ENCODE measurements at places on chromosomes 1 and 21. TPM values are rescaled to one million over a fixed set of nuclear protein-coding genes. Genes with fewer than 3 reads are reported as not detected.

KRTAP19-1 gene
- not detected for polyA plus RNA-seq

RORC gene
- 1.1 TPM for polyA plus RNA-seq

DNA sequence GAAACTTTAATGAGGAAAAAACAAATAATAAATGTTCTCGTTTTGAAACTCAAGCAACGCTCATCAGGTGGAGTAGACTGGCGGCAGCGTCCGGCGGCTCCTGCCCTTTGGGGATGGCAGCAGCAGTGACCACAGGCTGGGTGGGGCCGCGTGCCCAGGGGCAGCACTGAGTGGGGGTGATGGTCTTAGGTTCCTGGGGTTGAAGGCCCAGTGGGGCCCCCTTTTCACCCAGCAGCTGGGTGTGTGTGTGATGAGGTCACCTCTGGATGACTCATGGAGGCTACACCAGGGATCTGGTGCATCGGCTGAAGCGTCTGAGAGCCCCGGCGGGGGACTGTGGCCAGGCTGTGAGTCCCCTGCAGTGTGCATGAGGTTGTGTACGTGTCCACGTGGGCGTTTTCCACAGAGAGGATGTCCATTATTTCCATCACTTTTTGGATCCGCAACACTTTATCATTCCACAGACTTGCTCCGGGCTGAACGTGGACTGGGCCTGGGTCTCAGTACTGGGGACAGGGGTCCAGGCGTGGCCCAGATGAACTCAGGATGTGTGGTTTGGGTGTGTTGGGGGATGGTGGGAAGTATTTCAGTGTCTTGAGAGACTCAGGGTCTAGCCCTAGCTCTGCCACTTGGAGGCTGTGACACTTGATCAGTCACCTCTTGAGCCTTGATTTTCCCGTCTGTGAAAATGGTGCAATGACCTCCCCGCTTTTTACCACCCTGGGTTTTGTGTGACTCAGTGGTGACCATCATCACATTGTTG is 25.6 kb downstream of the LDLRAP1 start:
- no peak for DNase-seq

- DNase-seq: no peak
Measured at GRCh38 chr1:87914396-87914795, 585.7 kb downstream of the LMO4 start.

SPATA45 gene
- polyA plus RNA-seq: 0.53 TPM

DNA sequence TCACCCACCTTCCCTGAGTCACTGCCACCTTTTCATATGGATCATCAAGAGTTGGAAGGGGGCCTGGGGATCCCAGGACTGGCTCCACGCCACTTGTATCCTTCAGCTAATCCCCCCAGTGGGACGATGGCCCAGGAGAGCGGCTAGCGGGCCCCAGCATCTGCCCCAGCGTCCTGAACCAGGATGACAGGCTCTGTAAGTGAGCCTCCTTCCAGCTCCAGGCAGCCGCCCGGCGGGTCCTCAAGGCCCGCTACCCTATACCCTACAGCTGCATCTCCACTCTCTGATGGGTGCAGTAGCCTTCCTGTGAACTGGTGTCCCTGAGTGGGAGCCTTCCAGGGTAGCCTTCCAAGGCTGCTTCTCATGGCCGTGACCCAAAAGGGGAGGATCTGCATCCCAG is 183.1 kb downstream of the ATG4C start:
- no peak for DNase-seq

GRCh38 chr1:205370780-205371179 is 14.1 kb upstream of the KLHDC8A start:
- no peak for DNase-seq

- no peak for DNase-seq
Measured at GRCh38 chr21:44929242-44929798, 8.6 kb upstream of the ITGB2 start.

DNA sequence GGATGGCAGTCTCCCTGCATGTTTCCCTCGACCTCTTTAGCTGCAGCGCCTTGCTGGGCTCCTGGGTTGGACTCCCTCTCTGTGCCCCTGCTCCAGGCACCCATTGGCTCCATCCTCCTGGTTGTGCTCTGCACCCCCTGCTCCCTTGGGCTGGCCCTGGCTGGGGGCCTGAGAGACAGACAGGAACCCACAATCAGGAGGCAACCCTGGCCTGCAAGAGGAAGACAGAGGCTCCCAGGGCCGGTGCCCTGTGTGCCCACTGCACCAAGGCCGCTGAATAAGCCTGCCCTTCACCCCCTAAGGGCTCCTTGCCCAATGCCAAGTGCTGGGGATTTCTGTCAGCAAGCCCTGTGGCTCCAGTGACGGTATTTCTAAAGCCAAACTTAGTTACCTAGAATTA is 31.5 kb upstream of the LHX4 start:
- no peak for DNase-seq

RAVER2 gene
- 28.2 TPM for polyA plus RNA-seq

GRCh38 chr1:209539576-209539975 is 43.9 kb upstream of the CAMK1G start:
- DNase-seq: no peak

- no peak for DNase-seq
Measured at GRCh38 chr1:155279268-155279667, 2.0 kb downstream of the HCN3 start.

INSRR gene
- polyA plus RNA-seq: 1.7 TPM

GRCh38 chr21:33067457-33067856 is 2.5 kb upstream of the OLIG1 start:
- no peak for DNase-seq

CYP4A22 gene
- polyA plus RNA-seq: 5.1 TPM

DNA sequence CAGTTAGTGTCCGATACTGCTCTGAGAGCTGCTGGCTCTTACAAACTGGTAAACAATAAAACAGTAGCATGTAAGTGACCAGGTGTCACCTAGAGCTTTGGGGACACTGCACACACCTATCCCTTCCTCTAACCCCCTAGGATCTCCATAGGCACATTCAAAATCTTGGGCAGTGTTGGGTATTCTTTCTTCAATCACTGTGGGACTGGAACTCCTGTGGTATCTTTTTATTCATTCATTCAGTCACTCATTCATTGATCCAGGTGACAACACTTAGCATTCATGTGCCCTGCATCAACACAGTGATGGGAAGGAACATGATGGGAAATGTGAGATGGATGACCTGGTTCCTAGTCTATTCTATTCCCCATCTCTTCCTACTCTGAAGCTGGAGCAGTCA is 73.9 kb downstream of the HHAT start:
- DNase-seq: no peak

DNA sequence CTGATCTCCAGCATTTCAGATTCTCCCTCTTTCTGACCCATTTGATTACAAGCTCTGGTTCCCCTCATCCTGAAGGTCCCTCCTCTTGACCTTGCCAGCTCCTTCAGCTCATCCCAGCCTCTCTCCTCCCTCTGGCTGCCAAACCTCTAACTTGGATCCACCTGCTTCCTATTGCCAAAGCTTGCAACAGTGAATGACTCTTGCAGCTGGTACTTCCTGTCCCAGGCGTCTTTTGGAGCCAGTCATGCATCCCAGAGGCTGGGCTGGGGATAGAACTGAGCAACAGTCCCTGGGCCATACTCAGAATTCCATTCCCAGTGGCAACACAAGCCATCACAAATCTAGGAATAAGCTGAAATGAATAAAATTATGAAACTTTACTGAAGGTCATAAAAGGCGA is 27.7 kb upstream of the SPOCD1 start:
- no peak for DNase-seq

CREB3L4 gene
- polyA plus RNA-seq: 35.9 TPM

CSMD2 gene
- polyA plus RNA-seq: 1.3 TPM

LINGO4 gene
- polyA plus RNA-seq: not detected

GRCh38 chr1:244246334-244246733 is 195.3 kb downstream of the ZBTB18 start:
- no peak for DNase-seq

RPTN gene
- polyA plus RNA-seq: not detected

BECN2 gene
- polyA plus RNA-seq: not detected

- no peak for DNase-seq
Measured at GRCh38 chr1:2115008-2115641, 64.9 kb downstream of the PRKCZ start.

DNA sequence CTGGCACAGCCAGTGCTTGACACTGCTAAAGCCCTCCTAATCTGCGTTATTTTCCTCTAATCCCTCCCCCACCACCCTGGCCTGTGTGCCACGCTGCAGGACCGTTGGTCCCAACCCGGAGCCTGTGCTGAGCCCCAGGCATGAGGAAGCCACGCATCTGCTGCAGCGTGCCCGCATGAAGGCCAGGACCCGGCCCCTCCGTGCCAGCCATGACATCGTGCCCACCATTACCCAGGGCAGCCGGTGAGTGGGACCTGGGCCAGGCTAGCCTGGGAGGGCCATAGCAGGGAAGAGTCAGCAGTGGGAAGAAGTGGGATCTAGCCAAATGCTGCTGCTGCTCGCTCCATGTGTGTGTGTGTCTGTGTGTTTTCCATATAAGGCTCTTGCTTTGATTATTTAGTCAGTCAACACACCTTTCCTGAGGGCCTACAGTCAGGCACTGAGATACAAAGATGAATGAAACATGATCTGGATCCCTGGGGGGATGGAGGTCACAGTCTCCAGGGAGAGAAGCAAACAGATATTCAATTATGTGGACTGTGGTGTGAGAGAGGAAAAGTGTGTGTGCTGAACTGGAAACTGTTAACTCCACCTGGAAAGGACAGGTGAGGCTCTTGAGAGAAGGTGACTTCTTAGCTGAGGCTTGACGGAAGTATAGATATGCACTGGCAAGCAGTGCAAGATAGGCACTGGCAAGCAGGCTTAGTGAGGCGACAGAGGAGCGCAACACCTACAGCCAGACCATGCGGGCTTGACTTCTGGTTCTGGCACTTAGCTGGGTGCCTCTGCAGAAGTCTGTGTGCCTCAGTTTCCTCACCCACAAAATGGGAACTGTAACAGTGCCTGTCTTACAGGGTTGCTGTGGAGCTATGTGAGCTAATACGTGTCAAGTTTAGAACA is 15.9 kb downstream of the KIAA1614 start:
- no peak for DNase-seq

CDA gene
- polyA plus RNA-seq: 5.4 TPM

SRGAP2B gene
- polyA plus RNA-seq: 34.3 TPM

LRRC38 gene
- 0.25 TPM for polyA plus RNA-seq

GRCh38 chr1:207748737-207749528 is 2.9 kb upstream of the CD46 start:
- DNase-seq: no peak

DNA sequence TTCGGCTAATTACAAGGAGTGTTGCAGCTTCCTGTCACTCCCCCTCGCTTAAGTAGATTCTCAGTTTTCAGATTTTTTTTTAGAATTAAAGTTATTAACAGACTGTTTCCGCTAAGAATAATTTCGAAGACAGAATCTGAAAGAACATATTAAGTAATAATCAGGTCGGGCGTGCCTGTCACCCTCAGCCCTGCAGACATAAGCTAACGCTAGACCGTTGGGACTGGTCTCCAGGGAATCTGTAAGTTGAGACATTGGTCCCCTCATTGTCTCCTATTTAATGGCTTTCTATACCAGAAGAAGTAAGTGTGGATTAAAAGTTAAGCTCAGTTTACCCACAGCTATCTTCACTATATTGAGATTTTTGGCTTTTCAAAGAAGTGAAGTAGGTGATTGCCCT is 14.5 kb downstream of the NMNAT1 start:
- no peak for DNase-seq

DNA sequence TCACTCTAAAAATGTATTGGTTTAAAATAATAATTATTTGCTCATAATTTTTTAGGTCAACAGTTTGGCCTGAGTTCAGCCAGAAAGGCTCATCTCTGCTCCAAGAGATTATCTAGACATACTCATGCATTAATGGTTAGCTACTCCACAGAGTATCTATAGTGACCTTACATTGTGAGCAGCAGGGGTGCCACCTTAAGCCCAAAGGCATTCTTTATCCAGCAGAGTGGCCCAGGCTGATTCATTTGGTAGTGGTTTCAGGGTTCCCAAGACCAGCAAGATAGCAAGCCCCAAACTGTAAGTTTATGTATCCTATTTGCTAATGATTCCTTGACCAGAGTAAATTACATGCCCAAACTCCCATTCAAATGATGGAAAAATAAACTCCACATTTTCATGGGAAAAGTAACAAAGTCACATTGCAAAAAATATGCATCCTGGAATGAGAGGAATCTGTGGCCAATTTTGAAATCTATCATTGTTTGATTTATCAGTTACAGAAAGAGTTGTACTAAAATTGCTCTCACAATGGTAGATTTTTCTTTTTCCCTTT is 182.6 kb upstream of the KCNK2 start:
- no peak for DNase-seq

GUCA2B gene
- polyA plus RNA-seq: not detected

GRCh38 chr1:239744851-239745250 is 346.8 kb upstream of the FMN2 start:
- no peak for DNase-seq

GRCh38 chr1:117698398-117699160 is 92.7 kb downstream of the TENT5C start:
- no peak for DNase-seq

TMEM82 gene
- polyA plus RNA-seq: 6.1 TPM

DNA sequence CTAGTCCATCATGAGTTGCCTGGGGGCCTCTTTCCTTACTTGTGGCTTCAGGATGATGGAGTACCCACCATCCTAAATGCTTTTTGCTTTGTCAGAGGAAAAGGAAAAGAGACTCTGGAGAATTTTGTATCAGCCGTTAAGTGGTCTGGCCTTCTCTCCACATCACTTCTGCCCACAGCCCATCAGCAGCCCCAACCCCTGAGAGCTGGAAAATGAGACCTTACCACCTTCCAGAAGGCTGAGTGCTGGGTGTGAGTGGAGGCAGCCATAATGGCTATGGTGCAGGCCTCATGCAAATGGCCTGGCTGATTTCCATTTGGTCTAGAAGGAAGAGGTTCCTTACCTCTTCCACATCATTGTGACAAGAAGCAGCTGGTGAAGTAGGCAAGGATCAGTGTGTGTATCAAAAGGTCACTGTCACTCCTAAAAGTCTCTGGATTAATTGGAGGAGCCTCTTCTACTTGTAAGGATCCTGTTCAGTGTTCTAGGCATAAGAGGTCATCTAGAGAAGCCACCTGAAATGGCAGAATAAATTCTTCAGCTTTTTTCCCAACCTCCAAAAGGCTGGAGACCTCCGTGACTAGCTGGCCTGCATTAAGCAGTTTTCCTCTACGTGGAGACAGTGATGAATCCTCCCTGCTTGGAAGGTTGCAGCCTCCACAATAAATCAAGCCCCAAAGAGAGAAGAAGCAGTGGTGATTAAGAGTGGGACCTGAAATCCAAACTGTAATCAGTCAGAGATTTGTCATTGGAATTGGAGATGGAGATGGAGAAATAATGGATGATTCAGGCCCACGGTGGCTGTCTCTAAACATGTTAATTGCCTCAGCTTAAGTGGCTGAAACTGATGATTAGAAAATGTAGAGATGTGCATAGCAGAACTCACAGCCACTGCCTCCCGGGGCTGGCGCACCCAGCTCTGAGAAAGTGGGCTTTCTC is 111.5 kb downstream of the CNIH3 start:
- no peak for DNase-seq

GRCh38 chr1:198212675-198213074 is 55.9 kb downstream of the NEK7 start:
- DNase-seq: no peak

GRCh38 chr21:36211660-36212512 is 55.3 kb downstream of the DOP1B start:
- DNase-seq: no peak

OR2T29 gene
- polyA plus RNA-seq: not detected

GRCh38 chr1:59908682-59909081 is 17.9 kb downstream of the CYP2J2 start:
- no peak for DNase-seq

GRCh38 chr1:107263291-107263915 is 122.6 kb downstream of the NTNG1 start:
- no peak for DNase-seq

PLPPR5 gene
- polyA plus RNA-seq: 2.0 TPM

GRCh38 chr1:16905110-16905867 is 9.5 kb downstream of the RNU1-2 start:
- no peak for DNase-seq

Measured in right renal pelvis (tissue), 4 donors.